Spinal cord (tissue), 10 donors: ENCODE measurements at places on chromosomes 1 and 21.

- no peaks in the 10 kb centered on the region for H3K27me3 ChIP-seq
- no peaks in the 10 kb centered on the region for H3K4me1 ChIP-seq
- no peak for DNase-seq
- no peak overlapping the region for H3K27ac ChIP-seq
These were observed 1160.8 kb upstream of the ADGRL2 start for GRCh38 chr1:80639777-80640533.

DNA sequence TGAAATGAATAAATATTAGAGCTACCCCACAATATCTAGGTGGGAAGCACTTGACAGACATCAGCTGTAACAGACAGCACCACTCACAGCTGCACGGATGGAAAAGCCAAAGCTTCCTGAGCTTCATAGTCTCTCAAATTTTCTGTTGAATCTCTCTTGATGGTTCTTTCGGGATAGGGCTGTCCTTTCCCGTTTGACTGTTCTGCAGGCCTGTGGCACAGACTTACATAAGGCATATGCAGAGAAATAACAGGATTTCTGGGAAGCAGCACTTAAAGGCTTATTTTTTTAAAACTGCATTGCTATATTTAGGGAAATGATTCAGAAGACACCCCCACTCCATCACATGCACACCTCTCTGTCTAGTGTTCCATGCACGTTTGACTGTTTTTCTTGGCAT, 77.5 kb downstream of the ZNF648 start:
- DNase-seq = no peak
- H3K4me3 ChIP-seq = no peak overlapping the region
- peaks cover 9% of the 10 kb centered on the region for H3K4me1 ChIP-seq
- H3K27ac ChIP-seq = no peak overlapping the region
- no peaks in the 10 kb centered on the region for H3K36me3 ChIP-seq

GRCh38 chr1:162973381-162973795, 95.8 kb upstream of the RGS4 start:
- H3K27me3 ChIP-seq = no peaks in the 10 kb centered on the region
- H3K4me3 ChIP-seq = no peak overlapping the region
- H3K27ac ChIP-seq = no peak overlapping the region
- DNase-seq = no peak
- no peaks in the 10 kb centered on the region for H3K4me1 ChIP-seq

DNA sequence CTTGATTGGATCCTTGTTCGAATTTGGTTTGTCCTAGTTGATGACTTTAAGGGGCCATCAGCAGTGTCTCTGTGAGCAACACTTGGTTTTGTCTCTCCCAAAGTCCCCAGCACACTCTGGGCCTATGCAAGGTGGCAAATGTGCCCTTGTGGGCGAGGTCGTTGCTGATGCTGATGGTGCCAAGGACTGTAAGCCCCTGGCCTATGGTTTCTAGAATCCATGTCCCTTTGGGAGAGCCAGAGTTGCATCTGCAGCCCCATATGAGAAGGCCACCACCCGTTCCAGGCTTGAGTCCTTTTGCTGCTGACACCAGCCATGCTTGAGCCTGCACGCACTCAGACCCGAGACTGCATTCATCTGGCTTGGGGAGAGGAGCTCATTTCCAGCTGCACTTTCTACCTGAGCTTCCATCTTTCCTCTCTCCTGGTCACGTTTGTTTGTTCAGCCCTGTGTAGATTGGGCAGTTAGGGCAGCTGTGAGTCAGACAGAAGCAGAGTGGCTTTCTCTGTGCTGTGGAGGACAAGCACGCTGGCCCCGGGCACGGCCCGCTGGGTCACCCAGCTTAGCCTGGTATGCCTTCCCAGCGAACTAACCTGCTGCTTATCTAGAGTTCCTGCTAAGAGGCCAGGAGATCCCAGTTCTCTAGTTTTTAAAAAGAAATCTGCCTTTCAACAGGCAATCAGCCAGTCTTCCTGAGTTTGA, 52.1 kb upstream of the CSF3R start:
- H3K27ac ChIP-seq = no peak overlapping the region
- no peaks in the 10 kb centered on the region for H3K36me3 ChIP-seq
- no peaks in the 10 kb centered on the region for H3K4me1 ChIP-seq
- no peak for DNase-seq
- H3K4me3 ChIP-seq = no peak overlapping the region

GRCh38 chr21:15514073-15514946, 215.5 kb upstream of the USP25 start:
- H3K4me1 ChIP-seq = no peaks in the 10 kb centered on the region
- H3K27me3 ChIP-seq = no peaks in the 10 kb centered on the region
- H3K4me3 ChIP-seq = no peak overlapping the region
- no peaks in the 10 kb centered on the region for H3K36me3 ChIP-seq

DNA sequence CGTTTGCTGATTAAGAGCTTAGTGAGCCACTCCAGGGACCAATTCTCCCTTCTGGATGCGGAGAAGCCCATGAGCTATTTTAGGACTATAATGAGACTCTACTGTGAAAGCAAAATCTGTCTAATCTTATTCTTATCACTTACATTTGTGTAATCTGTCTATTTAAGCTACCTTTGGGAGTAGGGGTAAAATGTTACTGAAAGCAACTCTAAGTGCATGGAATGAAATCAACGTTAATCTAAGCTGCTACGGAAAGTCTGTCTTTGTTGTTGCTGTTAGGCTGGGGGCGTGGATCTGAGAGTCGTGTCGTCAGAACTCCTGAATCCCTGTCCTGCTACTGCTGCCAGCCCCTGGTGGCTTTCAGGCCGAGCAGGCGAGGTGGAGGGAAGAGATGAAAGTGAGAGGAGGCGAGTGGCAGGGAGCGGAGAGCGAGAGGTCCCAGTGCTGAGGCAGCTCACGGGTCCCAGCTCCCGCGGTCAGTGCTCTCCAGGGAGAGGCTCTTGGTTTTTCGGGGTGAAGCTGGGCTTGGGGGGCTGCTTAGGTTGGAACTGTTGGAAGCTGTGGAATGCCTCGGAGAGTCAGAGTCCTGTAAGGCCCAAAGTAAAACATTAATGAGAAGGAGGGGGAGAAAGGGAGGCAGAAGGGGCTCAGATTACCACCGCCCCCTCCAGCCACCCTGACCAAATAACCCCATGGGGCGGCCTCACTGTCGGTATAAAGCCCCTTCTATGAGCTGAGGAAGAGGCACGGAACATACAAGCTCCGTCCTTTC, 53.9 kb downstream of the COQ8A start:
- H3K36me3 ChIP-seq = peaks cover 23% of the 10 kb centered on the region
- H3K4me1 ChIP-seq = peaks cover 25% of the 10 kb centered on the region
- H3K27ac ChIP-seq = peak overlapping the region; percentile 84
- H3K27me3 ChIP-seq = no peaks in the 10 kb centered on the region
- H3K4me3 ChIP-seq = no peak overlapping the region

GRCh38 chr1:79874289-79874688, 867.8 kb upstream of the ADGRL4 start:
- no peaks in the 10 kb centered on the region for H3K36me3 ChIP-seq
- H3K4me1 ChIP-seq = no peaks in the 10 kb centered on the region
- H3K27ac ChIP-seq = no peak overlapping the region

- H3K36me3 ChIP-seq = no peaks in the 10 kb centered on the region
- H3K27me3 ChIP-seq = no peaks in the 10 kb centered on the region
- H3K4me1 ChIP-seq = peaks cover 13% of the 10 kb centered on the region
- H3K4me3 ChIP-seq = no peak overlapping the region
- DNase-seq = no peak
- H3K27ac ChIP-seq = no peak overlapping the region
These were observed 2.5 kb downstream of the UCK2 start for GRCh38 chr1:165829888-165830287.

DNA sequence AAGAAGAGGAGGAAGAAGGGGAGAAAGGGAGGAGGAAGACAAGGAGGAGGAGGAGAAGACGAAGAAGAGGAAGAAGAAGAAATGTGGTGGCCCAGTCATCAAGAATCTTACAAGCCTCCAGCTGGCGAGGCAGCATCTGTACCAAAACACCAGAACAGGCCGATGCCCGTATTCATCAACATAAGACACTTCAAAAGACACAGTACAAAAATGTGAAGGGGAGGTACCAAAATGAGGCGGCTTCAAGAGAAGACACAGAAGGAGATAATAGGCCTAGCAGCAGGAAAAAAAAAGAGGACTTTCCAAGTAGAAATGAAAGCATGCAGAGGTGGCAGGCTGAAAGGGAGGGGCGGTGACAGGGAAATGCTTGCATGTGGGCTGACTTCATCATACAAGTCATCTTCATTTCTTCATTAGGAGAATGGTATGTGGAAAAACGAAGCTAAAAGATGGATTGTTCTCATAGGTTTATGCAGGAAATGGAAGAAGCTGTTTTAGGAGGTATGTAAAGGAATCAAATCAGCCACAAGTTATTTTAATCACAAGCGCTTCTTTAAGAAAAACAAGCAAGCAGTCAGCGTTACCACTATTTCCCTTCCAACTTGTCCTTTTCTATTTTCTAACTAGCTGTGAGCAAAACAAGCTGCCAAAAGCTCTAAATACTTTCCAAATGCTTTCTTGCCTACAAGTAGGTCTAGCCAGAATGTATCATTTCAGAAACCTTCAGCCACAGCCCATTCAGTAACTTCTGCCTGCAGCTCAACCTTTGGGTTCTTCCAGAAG, 192.3 kb downstream of the SLC45A1 start:
- no peak overlapping the region for H3K4me3 ChIP-seq
- peak overlapping the region; percentile 69 for H3K27ac ChIP-seq

- DNase-seq = no peak
- no peaks in the 10 kb centered on the region for H3K36me3 ChIP-seq
- no peak overlapping the region for H3K27ac ChIP-seq
- no peaks in the 10 kb centered on the region for H3K4me1 ChIP-seq
- no peak overlapping the region for H3K4me3 ChIP-seq
These were observed 402.3 kb downstream of the PTBP2 start for GRCh38 chr1:97123717-97124431.

GRCh38 chr1:203167026-203167912, 8.4 kb downstream of the MYBPH start:
- H3K36me3 ChIP-seq = peaks cover 57% of the 10 kb centered on the region
- H3K27ac ChIP-seq = no peak overlapping the region
- H3K4me1 ChIP-seq = no peaks in the 10 kb centered on the region
- no peak overlapping the region for H3K4me3 ChIP-seq
- no peaks in the 10 kb centered on the region for H3K27me3 ChIP-seq
- no peak for DNase-seq

DNA sequence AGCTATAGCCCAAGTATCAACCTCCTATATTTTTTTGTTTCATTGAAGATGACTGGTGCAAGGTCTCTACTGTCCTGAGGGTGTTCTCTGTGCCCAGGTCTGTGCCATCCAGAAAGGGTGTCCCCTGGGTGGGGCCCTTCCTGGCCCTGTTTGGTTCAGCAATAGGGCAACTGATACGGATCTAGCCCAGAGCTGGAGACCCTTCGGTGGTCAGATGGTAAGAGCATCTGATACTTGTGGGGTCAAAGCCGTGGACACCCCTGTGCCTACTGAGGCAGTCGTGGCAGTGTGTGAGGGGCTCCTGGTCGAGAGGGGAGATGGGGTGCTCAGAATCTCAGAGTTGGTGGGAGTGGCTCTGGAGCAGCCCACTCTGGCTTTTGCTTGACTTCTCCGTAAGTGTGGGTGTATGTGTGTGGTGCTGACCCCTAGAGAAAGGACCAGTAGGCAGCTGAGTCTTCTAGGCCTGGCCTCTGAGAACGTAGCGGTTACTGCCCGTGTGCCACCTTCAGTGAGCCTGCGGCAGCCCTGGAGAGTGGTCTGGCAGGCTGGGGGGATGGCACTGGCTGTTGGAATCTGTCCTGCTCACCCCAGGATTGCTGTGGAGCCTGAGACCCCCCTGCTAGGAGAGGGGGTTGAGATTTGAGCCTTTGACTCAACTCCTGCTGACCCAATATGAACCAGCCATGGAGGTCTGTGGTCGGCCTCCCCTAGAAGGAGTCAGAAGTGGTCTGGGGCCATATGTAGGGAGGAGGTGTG, 2.7 kb downstream of the AMPD2 start:
- H3K36me3 ChIP-seq = peaks cover 38% of the 10 kb centered on the region
- no peak overlapping the region for H3K27ac ChIP-seq
- no peaks in the 10 kb centered on the region for H3K27me3 ChIP-seq
- DNase-seq = no peak
- no peak overlapping the region for H3K4me3 ChIP-seq
- H3K4me1 ChIP-seq = peaks cover 64% of the 10 kb centered on the region

- peaks cover 89% of the 10 kb centered on the region for H3K4me1 ChIP-seq
- H3K27ac ChIP-seq = peak overlapping the region; percentile 86
- H3K4me3 ChIP-seq = no peak overlapping the region
- DNase-seq = no peak
These were observed 20.9 kb downstream of the SDC3 start for GRCh38 chr1:30887485-30888315.

- H3K36me3 ChIP-seq = no peaks in the 10 kb centered on the region
- no peaks in the 10 kb centered on the region for H3K4me1 ChIP-seq
- H3K27ac ChIP-seq = no peak overlapping the region
These were observed 6.5 kb downstream of the CTRC start for GRCh38 chr1:15444468-15445389.

DNA sequence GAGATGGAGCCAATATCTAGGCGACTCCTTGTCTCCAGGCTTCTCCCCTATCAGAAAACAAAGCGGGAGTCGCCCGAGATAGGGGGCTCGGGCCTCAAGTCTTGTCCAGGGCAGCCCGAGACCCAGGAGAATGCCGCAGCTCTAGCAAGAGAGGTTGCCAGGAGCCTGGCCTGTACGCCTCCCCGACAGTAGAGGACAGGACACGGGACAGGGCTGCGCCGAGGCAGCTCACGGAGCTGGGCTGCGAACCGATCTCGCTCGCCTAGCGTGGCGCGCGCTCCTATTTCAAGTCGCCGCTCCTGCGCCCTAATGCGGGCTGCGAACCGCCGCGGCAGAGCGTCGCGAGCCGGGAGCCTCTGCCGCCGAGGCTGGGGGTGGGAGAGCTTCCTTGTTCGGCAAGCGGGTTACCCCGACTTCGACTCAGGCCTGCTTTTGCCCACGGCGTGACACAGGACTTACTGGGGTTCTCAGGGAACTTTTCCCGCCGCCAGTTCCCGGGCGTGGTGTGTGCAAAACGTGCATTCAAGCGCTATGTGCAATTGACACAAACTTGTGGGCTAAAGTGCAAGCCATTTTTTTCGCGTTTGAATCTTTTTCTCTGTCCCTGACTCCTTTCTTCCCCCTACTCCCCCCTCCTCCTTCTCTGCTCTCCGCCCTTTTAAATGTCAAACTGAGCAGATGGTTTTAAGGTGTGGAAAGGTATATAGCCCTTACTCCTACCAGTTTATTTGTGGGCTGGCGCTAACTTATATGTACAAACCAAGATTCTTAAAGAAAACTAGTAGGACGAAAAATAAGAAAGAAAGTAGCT, 2.4 kb upstream of the PROX1 start:
- peak overlapping the region; percentile 19 for H3K4me3 ChIP-seq
- DNase-seq = no peak
- H3K4me1 ChIP-seq = peaks cover 45% of the 10 kb centered on the region
- peaks cover 71% of the 10 kb centered on the region for H3K27me3 ChIP-seq

- peak; percentile 18 for DNase-seq
- no peak overlapping the region for H3K4me3 ChIP-seq
- H3K36me3 ChIP-seq = no peaks in the 10 kb centered on the region
- no peaks in the 10 kb centered on the region for H3K27me3 ChIP-seq
These were observed 58.0 kb downstream of the LEPR start for GRCh38 chr1:65478379-65479026.

- H3K36me3 ChIP-seq = no peaks in the 10 kb centered on the region
- H3K4me1 ChIP-seq = peaks cover 19% of the 10 kb centered on the region
- H3K27me3 ChIP-seq = peaks cover 97% of the 10 kb centered on the region
- DNase-seq = no peak
These were observed 119.2 kb upstream of the BARHL2 start for GRCh38 chr1:90836345-90836679.
